ENCODE measurements at places on chromosomes 5 and 9.
A peak's percentile ranks its signal among the peaks of the same experiment; 100 is the strongest.

DNA sequence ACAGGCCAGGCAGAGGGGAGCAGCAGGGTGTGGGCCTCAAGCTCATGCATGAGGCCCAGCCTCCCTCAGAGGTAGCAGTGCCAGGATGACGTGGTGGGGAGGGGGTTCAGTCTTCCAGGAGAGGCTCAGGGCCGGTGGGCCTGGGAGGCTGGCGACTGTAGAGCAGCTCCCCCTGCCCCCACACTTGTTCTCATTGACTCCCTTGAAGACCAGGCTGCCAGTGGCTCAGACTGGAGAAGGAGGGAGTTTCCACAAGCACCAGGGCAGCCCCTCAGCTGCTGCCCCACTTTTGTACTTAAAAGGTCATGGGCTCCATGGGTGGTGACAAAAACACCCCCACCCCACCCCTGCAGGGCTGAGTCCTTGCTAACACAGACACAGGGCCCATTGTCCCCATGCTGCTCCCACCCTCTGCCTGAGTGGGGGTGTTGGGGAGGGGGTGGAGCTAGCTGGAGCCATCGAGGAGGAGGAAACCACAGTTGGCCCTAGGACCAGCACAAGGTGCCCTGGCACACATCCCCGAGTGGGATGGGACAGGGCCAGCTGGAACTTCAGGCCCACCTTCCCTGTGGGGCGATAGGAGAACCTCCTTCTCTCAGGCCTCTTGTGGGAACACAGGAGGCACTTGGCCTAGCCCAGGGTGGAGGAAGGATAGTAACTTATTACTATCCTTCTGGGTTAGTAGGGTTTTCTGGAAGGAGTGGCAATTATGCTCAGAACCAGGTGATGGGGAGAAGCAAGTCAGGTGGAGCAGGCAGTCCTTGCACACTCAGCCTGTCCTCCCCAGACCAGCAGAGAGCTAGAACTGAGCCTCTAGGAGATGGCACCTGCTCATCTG, 10.7 kb downstream of the PDLIM4 start:
- DNase-seq: no peak

DNA sequence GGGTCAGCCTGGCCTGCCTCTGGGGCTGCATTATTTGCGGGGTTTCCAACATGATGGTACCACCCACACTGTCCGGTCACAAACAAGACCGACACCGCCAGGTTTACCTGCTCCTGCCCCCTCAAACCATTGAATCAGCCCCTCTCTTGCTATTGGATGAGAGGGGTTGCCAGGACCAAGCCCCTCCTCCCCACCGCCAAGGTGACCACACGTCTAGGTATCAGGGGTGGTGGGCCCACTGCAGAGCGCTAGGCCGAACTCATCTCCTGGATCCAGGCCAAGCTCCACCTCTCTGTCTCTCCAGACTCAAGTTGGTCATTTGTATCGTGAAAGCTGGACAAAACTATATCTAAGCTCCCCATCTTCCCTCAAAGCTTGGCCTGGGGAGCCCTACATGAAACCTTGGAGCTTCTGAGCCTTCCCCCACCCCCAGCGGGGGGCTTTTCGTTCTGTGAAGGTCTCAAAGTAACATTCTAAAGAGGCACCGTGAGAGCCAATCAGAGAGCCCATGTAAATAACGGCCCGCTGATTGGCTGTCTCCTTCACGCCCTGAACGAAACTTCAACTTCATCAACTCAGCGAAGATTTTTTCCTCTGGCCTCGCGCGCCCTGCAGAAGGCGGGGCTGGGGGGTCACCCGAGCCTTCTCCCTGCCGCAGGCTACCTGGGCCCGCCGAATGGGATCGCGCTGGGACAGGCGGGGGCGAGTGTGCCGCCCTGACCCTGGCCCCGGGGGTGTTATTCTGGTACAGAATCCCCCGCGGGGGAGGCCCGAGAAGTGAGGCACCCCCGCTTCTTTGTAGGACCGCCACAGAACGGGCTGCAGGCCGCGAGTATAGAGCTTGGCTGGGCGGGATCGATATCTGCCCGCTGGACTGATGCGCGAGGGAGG, 49.6 kb upstream of the PSD2 start:
- DNase-seq: peak; percentile 92

- peak; percentile 86 for DNase-seq
These were observed 369.3 kb downstream of the BNC2 start for GRCh38 chr9:16501141-16501540.

- no peak for DNase-seq
These were observed 106.6 kb upstream of the ANKRD55 start for GRCh38 chr5:56339732-56340131.

DNA sequence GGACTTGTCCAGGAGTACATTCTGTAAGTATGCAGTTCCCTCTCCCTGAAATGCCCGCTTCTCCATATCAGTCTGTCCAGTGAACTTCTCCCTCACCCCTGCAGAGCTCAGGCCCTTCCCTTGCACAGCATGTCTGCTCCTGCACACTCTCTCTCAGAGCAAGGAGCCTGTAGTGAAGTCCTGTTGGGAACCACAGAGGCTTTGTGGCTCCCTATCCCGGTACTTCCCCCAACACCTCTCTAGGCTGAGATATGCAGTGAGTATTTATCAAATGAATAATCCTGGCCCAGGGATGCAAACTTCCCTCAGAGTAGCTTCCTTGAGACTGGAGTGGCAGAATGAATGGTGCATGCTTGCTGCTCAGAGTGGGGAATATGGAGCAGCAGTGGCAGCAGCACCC, 48.8 kb downstream of the POC5 start:
- no peak for DNase-seq

DNA sequence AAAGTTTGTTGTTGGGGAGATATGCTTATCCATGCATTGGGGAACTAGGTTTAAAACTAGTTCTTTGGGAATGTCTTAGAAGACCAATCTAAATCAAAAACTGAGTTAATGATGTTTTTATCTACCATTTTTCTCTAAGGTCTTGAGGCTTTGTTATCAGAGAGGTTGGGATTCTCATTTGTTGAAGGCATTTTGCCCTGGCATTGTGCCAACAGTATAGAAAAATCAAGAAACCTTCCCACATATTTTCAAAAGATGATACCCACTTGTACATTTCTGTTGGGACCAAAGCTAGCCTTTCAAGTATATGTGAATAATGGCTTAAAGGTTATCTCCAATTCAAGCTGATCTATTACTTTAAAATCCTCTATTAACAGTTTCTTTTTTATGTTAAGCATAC, 419.8 kb upstream of the KIF2A start:
- DNase-seq: no peak

DNA sequence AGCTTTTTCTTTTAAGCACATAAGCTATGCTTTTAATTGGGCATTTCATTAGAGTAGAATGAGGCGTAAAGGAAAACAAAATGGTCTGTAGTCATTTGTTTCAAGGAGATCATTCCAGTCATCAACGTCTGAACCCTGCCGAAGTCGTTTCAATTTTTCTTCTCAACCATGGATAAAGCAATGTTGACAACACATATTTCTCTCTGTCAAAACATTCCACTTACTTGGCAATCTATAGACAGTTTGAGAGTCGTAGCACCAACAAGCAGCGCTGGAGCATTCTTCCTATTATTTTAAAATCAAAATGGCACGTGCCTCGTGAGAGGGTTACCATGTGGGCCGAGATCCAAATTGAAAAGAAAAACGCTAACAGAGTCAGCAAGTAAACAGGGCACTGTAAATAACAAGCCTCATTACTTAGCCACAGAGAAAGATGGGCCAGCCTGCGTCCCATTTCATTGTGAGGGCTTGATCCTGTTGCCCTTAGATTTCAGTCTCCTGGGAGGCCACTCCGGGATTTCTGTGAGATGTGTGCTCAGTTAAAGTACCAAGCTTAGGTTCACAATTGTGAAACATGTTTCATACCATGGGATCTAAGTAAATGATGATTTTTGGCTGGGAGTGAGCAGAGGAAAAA, 422.9 kb downstream of the DTWD2 start:
- no peak for DNase-seq

DNA sequence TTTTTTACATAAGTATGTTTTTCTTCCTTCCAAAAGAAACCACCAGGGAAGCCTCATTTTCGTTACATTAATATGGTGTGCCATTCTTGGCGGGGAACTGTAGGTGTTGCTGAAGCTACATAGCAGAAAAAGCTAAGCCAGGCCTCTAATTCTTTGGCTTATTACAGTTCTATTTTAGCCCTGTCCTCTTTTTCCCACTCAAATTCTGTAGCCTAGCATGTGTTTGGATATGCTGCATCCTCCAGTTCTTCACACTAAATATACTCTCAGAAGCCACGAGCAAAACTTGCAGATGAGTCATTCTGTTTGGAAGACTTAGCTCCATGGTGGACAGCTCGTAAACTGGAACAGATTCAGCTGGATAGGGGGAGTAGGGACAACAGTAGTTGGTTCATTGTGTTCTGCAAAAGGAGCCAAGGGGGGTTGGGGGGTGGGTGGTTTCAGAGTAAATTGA, 369.4 kb downstream of the TMEM161B start:
- DNase-seq: no peak

GRCh38 chr5:115895821-115896220, 54.1 kb downstream of the AP3S1 start:
- peak; percentile 11 for DNase-seq

GRCh38 chr5:36040651-36041536, 25.8 kb downstream of the UGT3A2 start:
- no peak for DNase-seq

DNA sequence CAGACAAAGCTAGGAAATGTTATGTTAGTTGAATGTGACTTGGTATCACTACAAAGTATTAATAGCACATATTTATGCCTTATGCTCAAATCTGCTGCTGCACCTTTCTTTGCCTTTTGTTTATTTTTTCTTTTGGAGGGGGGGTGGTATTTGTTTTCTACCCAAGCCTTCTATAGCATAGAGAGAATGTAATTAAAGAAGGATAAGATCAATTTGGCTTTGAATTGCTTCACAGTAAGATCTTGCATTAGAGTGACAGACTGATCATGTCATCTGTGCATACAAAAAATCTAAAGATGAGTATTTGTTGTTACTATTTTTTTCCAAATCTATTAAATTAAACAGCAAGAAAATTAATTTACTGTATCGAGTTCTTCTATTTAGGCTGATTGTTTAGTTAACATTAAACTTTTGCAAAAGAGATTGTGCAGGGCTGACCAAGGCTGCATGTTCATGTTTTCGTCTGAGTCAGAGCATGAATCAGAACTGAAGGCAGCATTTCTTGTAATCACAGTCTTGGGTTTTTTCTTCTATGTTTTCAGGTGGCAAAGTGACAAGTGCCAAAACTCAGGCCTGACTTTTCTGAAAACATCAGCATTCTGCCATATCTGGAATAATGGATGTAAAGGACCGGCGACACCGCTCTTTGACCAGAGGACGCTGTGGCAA, 1007.1 kb upstream of the WWC1 start:
- peak; percentile 42 for DNase-seq

- DNase-seq: peak; percentile 80
These were observed 38.9 kb downstream of the SNX30 start for GRCh38 chr9:112789473-112789872.

DNA sequence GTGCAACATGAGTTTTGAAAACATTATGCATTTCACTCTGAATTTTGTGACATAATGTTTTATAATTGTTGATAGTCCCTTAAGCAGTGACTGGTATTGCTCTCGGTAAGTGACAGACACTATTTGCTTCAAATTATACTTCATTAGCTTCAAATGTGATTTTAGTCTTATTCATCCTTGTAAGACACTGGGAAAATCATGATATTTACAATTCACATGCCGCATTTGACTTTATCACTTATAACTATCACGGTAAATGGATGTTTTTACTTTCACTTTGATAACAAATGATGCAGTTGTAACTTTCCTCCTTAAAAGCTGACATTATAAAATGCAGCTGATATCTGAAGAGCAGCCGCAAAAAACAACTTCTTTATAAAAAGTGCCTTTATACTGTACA, 44.1 kb upstream of the ITGA2 start:
- DNase-seq: no peak

DNA sequence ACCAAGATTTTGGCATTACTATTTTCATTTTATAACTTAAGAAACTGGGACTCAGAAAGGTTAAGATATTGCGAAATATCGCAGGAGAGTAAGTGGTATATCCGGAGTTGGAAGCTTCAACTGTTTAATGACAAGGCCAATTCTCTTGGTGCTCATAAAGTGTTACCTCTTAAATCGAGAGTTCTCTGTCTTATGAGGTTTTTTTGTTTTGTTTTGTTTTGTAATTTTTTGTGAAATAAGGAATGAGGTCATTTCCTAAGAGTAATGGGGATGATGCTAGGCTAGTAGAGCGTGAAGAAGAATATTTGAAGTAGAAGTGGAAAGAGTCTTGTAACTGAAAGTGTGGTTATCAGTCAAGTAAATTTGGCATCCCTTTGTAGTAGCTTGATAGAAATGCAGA, 183.2 kb upstream of the DAB2 start:
- DNase-seq: no peak

DNA sequence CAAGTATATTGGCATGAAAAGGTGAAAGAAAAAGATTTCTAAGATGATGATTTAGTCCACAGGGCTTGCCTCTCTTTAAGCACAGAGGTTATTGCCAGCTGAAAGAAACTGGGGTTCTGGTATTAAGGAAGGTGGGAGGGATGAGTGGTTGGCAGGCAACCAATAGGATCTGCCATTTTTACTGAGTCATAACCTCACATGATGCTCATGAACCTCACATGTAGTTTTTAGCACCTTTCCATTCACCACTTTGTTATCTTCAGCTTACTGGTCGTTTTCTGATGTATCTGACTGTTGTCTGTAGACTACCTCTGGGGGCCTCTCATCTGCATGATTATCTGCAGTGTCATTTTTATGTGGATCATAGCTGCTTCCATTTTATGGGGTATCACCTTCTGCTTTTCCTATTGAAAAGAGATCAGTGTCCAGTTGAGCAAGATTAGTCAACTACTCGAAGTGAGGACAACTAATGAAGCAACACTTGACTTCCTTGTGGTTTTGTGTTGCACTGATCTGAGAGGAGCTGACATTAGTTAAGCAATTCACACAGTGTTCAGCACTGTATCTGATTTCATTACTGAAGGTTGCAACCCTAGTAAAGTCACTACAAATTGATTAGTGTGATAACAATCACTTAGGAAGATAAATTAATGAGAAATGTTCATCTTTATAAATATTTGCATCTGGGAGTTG, 186.3 kb downstream of the SGCD start:
- DNase-seq: no peak

- DNase-seq: no peak
These were observed at the start of gene TRPM3 for GRCh38 chr9:71121275-71122021. TSS of gene TRPM3 (minus strand) at chr9:71121621. CDS start at chr9:71121354, 267 bp downstream.

- no peak for DNase-seq
These were observed 256.0 kb downstream of the FBXL17 start for GRCh38 chr5:108125771-108126511.
